Renal cortical epithelial cell (primary cell): ENCODE measurements at places on chromosomes 16 and 17. TPM values are rescaled to one million over a fixed set of nuclear protein-coding genes. Genes with fewer than 3 reads are reported as not detected.

The RGS9 gene
- total RNA-seq, result 2.7 and 4.2 TPM in 2 replicates

The ALDH3A1 gene
- 0.10 TPM in 1 of 2 replicates, not detected in the other for total RNA-seq

The TNFRSF12A gene
- 196 and 480 TPM in 2 replicates for total RNA-seq

The TEKT1 gene
- total RNA-seq, result not detected in 2 replicates

The CASKIN2 gene
- 4.3 and 26.2 TPM in 2 replicates for total RNA-seq

The CPD gene
- 169 and 332 TPM in 2 replicates for total RNA-seq

The ZNF423 gene
- total RNA-seq, result 0.17 and 0.35 TPM in 2 replicates
